ENCODE measurements at places on chromosomes 3 and 15.

DNA sequence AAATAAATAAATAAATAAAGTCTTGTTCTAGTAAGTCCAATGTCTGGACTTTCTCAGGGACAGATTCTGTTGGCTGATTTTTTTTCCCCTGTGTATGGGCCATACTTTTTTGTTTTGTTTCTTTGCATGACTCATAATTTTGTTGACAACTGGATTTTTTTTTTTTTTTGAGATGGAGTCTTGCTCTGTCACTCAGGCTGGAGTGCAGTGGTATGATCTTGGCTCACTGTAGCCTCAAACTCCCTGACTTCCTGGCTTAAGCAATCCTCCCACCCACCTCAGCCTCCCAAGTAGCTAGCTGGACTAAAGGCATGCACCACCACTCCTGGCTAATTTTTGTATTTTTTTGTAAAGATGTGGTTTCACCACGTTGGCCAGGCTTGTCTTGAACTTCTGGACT lies 38.9 kb downstream of the TICRR start:
- DNase-seq = no peak

GRCh38 chr15:68646696-68647095 lies 67.9 kb downstream of the CORO2B start:
- DNase-seq = no peak

- DNase-seq = no peak
These were observed 30.6 kb upstream of the RASA2 start for GRCh38 chr3:141456301-141456625.

- DNase-seq = no peak
These were observed 14.0 kb downstream of the GXYLT2 start for GRCh38 chr3:72901840-72902239.

DNA sequence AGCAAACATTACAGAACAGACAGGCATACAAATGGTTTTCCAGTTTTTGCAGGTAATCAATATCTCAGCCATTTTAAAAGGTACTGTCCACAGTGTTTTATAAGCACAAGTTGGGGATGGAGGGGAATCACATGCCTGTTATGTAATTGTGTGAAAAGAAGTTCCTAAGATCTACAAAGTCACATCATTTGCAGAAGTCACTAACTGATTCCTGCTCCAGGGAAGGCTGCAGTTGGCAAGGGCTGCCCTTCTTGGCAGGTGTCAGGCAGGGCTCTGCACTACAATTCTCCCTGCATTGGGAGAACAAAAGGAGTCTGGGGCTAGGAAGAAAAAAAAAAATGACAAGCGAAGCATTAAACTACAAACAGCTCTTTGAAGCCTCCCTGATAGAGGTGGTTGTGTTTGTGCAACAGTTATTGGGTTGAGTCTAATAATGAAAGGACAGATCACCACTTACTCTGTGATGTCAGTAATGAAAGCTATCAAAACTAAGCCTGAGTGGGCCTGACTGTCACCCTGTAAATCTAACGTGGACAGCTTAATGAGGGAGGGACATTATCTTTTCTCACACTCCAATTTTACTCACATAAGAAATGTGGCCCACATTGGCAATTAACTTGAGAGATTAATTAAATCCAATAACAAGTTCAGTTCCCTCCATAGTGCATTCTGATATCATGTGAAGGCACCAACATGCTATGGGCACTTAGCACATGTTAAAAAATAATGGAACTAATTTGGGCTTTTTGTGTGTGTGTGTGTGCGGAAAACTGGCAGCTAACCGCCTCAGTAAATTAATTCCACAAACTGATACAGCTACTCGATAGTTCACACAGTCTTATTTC lies 242.9 kb downstream of the FHIT start:
- no peak for DNase-seq

DNA sequence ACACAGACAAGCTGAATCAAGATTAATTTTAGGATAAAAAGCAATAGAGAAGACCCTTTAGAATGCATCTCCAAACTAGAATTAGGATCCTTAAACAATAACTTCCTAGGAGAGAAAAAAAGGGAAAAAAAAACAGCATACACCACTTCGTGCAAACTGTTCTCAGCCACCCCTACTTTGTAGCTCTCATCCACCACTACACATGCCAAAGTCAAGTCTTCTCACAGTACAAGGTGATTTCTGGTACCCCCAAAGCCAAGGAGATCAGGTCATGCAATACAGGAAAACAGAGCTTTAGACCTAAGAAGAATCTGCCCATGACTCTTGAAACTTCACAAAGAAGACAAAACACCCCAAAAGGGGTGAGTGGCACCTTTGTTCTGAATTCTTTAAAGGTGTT lies 166.9 kb downstream of the SUCNR1 start:
- no peak for DNase-seq

DNA sequence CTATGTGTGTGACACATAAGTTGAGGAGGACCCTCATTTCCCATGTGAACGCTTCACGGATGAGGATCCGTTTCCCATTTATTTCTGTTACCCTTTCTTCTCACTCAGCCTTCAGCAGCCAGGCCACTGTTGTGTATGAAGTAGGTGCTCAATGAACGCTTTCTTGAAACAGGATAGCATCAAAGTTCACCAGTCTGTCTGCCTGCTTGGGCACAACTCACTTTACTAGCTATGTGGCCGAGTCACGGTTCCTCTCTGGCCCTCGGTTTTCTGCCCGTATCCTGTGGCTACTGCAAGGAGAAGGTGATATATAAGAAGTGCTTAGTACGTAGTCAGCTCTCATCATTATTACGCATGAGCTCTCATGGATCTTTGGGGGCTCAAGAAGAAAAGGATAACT lies 22.4 kb downstream of the ACSBG1 start:
- DNase-seq = no peak

- no peak for DNase-seq
These were observed 183.7 kb upstream of the NAALADL2 start for GRCh38 chr3:174675406-174675805.

- no peak for DNase-seq
These were observed at the start of gene CACNA1D for GRCh38 chr3:53493963-53494791. TSS of gene CACNA1D (plus strand) at chr3:53494611. CDS start at chr3:53495167, 556 bp downstream.

DNA sequence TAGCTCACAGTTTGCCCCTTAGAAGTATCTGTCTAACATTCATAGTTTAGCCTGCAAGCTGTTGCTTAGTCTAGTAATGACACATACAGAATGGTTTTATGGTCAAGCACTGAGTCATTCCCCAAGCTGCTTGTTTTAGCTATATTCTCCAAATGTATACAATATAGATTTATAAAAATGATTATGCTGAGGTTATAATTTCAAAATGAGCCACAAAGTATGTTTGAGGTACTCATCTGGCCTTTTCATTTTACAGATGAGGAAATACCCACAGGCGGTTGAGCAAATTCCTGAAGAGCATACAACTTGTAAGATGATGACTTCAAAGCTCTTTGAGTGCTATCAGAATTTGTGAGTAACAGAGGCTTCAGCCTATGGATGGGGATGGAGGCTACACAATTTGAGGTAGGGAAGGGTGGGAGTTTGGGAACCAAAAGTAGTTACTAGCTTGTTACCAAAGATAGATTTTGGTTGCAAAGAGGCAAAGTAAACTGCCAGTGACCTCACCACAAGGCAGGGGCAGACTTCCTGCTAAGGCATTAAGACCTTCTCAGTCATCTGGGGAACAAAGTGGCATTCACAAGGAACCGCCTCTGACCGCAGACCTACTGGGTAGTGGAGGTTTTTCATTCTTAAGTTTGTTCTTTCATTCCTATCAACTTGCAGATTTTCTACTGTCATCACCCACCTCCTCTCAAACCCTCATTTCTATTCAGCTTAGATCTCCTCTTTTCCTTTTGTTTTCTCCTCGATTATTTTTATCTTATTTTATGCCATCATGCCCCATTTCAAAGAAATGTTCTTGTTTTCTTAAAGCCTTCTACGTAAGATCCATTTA lies 257.2 kb upstream of the NECTIN3 start:
- DNase-seq = no peak

GRCh38 chr15:95262866-95263564 lies 1031.7 kb downstream of the MCTP2 start:
- DNase-seq = no peak

GRCh38 chr15:86550075-86550474 lies 470.4 kb downstream of the AGBL1 start:
- DNase-seq = no peak

GRCh38 chr3:23607184-23607847 lies 198.4 kb upstream of the UBE2E1 start:
- no peak for DNase-seq

DNA sequence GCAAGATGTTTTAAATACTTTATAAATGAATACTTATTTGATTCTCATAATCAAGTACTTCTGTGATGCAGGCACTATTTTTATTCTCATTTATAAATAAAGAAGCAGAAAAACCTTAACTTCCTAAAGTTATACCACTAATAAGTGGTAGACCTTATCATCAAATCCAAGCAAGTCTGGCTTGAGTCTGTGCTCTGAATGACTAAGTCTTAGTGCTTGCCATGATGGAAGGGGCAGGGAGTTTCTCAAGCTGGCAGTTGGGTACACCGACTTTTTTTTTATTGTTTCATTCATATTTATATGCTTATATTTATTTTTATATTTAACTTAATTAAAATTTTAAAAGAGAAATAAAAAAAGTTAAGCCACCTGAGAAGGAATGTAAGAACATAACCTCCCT lies 23.6 kb downstream of the SLMAP start:
- no peak for DNase-seq

- DNase-seq = peak; percentile 53
These were observed 5.8 kb upstream of the TOPAZ1 start for GRCh38 chr3:44235604-44236484.

- DNase-seq = no peak
These were observed 203.6 kb upstream of the PDZRN3 start for GRCh38 chr3:73828348-73828747.

DNA sequence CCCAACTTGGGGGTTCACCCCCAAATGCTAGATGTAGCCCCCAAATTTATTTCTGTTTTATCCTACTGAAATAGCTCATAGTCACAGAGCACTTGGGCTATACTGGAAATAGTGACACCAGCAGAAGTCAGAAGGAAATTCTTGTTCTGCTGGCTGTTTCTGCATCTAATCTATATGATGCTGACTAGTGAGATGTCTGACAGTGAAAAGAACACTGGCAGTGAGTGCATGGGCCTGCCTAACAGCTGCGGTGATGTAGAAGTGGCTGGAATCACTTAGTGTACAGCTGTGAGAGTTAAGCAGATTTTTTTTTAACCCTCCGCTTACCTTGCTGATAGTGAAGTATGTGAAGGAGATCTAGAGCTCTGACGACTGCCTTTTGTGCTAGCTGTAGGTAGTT lies 14.0 kb downstream of the TTC14 start:
- no peak for DNase-seq

- no peak for DNase-seq
These were observed 6.8 kb downstream of the EXOSC7 start for GRCh38 chr3:44982817-44983216.

- DNase-seq = no peak
These were observed 24.0 kb upstream of the C3orf70 start for GRCh38 chr3:185176750-185177359.

Data from hindlimb muscle (tissue), 1 donor.